ENCODE measurements at places on chromosomes 13 and 19. TPM values are rescaled to one million over a fixed set of nuclear protein-coding genes. Genes with fewer than 3 reads are reported as not detected.

Gene FAM83E
- total RNA-seq: 5.1 TPM

Gene TMEM221
- total RNA-seq: not detected

Gene CLEC11A
- 1.3 TPM for total RNA-seq

Gene CGB5
- total RNA-seq: not detected

Gene MCF2L
- total RNA-seq: 0.09 TPM

Gene KLF16
- 37.0 TPM for total RNA-seq

Gene S1PR4
- total RNA-seq: 43.7 TPM

Gene UBE2L5
- total RNA-seq: not detected

Gene TLE6
- 1.1 TPM for total RNA-seq

Gene FCER2
- not detected for total RNA-seq

Gene PSG4
- total RNA-seq: not detected

Gene SELENOV
- total RNA-seq: not detected

Gene ZNF135
- total RNA-seq: not detected

Gene GAPDHS
- not detected for total RNA-seq

Gene RASIP1
- total RNA-seq: 0.71 TPM

Gene RGL3
- total RNA-seq: not detected

Gene C1QTNF9B
- not detected for total RNA-seq

Gene PROZ
- not detected for total RNA-seq

Gene SLC10A2
- total RNA-seq: not detected

Gene TTYH1
- 0.78 TPM for total RNA-seq

Gene IGSF23
- not detected for total RNA-seq

Gene NOVA2
- total RNA-seq: not detected

Gene INSL3
- total RNA-seq: 8.7 TPM

Gene CCL25
- not detected for total RNA-seq

Gene ZNF791
- total RNA-seq: 22.3 TPM

Gene LGI4
- total RNA-seq: 0.07 TPM

Gene CYSLTR2
- total RNA-seq: 0.90 TPM

Gene WDR87
- total RNA-seq: not detected

Gene CYP2A6
- not detected for total RNA-seq

Gene FFAR3
- 0.21 TPM for total RNA-seq

Gene OR4F17
- total RNA-seq: not detected

Gene LILRB2
- not detected for total RNA-seq

Gene GPC5
- total RNA-seq: 0.07 TPM

Gene KLK2
- total RNA-seq: 0.75 TPM

Gene CGB7
- total RNA-seq: not detected

Gene PALM3
- not detected for total RNA-seq

Gene TGFB1
- 127 TPM for total RNA-seq

Gene ZNF575
- total RNA-seq: 2.4 TPM

Gene GSX1
- total RNA-seq: not detected

Gene IFNL2
- total RNA-seq: not detected

Gene SIGLEC8
- 0.09 TPM for total RNA-seq

Gene F10
- not detected for total RNA-seq

Gene TNFSF9
- 6.4 TPM for total RNA-seq

Gene MCEMP1
- total RNA-seq: not detected

Gene PDX1
- not detected for total RNA-seq

Gene PBX4
- 19.2 TPM for total RNA-seq

Gene CEACAM21
- total RNA-seq: 31.1 TPM

Gene B3GNT3
- total RNA-seq: not detected

Gene ZNF813
- total RNA-seq: 5.2 TPM

Gene PLK5
- total RNA-seq: not detected

Gene ZNF835
- total RNA-seq: 0.43 TPM

Gene ATF5
- 45.5 TPM for total RNA-seq

Gene ITGBL1
- total RNA-seq: not detected

Gene SIGLECL1
- not detected for total RNA-seq

All from activated CD4-positive, alpha-beta T cell treated with anti-CD3 and anti-CD28 coated beads, Interleukin-2, amount 10 ng/mL, durations not matched to agents 24 days and 14 days (primary cell).